ENCODE measurements at places on chromosomes 12 and 14. TPM values are rescaled to one million over a fixed set of nuclear protein-coding genes. Genes with fewer than 3 reads are reported as not detected.
A peak's percentile ranks its signal among the peaks of the same experiment; 100 is the strongest.

Gene TIMM9
- total RNA-seq, result 23.2 TPM

Gene CCDC175
- total RNA-seq, result 2.0 TPM

Gene ANKRD33
- total RNA-seq, result not detected

Gene G2E3
- total RNA-seq, result 42.8 TPM

Gene OR6C2
- total RNA-seq, result not detected

Gene TAS2R19
- 6.9 TPM for total RNA-seq

Gene SLC38A6
- total RNA-seq, result 59.5 TPM

Gene CDH24
- total RNA-seq, result 9.4 TPM

Gene ATF7
- 4.1 TPM for total RNA-seq

DNA sequence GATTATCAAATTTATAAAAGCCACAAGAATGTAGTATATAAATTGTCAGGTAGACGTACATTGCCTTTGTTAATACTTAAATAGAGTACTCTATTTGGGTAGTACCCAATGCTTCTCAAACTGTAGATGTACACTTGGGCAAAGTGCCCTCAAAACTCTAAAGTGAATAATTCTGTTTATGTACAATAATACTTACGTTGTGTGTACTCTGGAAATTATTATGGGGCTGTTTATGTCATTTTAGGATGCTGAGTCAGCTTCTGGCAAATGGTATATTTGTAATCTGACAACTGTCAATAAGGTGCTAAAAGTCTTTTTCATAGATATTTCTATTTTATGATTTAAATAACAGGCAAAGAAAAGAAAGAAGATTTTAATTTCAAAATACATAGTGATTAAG is 102.4 kb downstream of the CCDC91 start:
- no peak for DNase-seq

DNA sequence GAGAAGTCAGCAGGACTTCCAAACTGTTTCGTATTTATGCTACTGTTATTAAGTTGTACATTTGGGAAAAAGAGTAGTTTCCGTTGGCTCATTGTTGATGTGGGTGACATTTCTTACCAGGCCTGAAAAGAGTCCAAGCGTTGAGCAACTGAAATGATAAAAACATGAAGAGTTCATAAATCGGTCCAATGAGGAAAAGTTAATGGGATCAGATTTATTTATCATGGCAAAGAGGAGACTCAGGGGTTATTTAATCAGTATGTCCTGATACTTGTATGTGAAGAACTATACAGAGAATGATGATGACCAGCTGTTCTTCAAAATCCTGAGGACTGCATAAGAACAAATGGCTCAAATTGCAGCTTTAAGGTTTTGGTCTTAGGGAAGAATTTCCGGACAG is 7.7 kb downstream of the VRK1 start:
- DNase-seq, result no peak

- DNase-seq, result no peak
Measured at GRCh38 chr14:49808780-49809179, 40.8 kb downstream of the KLHDC2 start.

- DNase-seq, result no peak
Measured at GRCh38 chr14:86221000-86221399, 691.1 kb downstream of the FLRT2 start.

- no peak for DNase-seq
Measured at GRCh38 chr14:24178399-24179178, 6.7 kb downstream of the REC8 start.

DNA sequence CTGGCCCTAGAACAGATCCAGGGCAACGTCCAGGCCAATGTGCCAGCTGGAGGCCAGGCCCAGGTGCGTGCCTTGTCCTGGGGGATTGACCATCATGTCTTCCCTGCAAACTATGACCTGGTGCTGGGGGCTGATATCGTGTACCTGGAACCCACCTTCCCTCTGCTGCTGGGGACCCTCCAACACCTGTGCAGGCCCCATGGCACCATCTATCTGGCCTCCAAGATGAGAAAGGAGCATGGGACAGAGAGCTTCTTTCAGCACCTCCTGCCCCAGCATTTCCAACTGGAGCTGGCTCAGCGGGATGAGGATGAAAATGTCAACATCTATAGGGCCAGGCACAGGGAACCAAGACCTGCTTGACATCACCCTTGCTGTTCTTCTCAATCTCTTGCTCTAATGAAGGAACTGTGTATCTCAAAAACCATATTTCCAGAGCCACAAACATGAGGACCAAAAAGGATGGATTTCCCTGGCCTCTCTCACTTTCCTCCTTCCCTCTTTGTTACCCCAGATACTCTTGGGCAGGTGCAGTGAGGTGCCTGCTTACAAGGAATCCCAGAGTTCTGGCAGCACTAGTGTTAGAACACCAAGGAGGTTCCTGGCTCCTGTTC is 2.2 kb upstream of the TSFM start:
- no peak for DNase-seq

DNA sequence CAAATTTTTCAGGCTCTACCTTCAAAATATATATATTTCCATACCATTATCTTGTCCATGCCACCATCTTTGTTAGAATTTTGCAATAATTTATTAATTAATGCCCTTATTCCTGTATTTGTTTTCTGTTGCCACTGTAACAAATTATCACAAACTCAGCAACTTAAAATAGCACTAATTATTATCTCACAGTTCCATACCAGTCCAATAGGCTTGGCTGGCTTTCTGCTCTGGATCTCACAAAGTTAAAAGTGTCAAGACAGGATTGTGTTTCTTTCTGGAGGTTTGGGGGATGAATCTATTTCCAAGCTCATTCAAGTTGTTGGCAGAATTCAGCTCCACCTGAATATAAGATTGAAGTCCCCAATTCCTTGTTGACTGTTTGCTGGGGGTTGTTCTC is 58.6 kb upstream of the SLC38A4 start:
- no peak for DNase-seq

GRCh38 chr12:122785503-122785902 is 11.1 kb downstream of the CCDC62 start:
- no peak for DNase-seq

DNA sequence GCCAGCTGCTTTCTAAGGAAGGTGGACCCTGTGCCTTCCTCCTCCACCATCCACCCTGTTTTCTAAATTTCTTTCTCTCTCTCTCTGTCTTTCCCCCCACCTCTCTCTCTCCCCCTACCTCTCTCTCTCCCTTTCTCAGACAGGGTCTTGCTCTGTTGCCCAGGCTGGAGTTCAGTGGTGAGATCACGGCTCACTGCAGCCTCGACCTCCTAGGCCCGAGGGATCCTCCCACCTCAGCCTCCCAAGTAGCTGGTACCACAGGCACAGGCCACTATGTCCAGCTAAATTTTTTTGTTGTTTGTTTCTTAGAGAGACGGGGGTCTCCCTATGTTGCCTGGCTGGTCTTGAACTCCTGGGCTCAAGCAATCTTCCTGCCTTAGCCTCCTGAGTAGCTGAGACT is 59.8 kb upstream of the STON2 start:
- no peak for DNase-seq

DNA sequence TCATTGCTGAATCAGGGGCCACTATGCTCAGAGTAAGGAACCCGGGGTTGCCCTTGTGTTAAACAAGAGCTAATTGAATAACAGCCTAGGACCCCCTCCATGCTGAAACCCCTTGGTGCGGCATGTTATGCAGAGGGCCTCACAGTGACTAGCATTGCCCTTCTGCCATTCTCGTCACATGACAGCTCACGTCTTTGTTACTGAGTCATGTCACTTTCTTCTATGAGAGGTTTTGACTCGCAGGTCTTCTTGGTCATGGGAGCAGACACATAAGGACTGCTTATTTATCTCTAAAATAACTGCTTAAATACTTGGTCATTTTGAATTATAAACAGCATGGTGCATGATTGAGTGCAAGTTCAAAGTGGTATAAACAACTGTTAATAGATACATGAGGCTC is 24.9 kb downstream of the TCTN1 start:
- DNase-seq, result no peak

DNA sequence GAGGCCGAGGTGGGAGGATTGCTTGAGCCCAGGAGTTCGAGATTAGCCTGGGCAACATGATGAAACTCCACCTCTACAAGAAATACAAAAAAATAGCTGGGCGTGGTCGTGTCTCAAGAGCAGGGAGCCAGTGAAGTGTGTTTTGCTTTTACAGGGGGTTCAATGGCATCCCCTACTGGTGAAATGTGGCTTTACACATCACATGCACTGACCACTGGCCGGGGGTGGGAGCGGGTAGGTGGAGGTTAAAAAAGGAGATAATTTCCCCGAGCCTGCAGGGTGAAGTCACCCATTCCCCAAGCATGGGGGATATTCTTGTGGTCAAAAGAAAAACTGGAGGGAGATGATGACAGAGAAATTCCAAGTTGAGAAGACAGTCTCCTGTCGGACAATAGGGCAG is 63.6 kb upstream of the PWP1 start:
- DNase-seq, result no peak

GRCh38 chr12:25712169-25712568 is 159.1 kb upstream of the LMNTD1 start:
- no peak for DNase-seq

- no peak for DNase-seq
Measured at GRCh38 chr14:23319746-23320583, 1.3 kb upstream of the PABPN1 start.

DNA sequence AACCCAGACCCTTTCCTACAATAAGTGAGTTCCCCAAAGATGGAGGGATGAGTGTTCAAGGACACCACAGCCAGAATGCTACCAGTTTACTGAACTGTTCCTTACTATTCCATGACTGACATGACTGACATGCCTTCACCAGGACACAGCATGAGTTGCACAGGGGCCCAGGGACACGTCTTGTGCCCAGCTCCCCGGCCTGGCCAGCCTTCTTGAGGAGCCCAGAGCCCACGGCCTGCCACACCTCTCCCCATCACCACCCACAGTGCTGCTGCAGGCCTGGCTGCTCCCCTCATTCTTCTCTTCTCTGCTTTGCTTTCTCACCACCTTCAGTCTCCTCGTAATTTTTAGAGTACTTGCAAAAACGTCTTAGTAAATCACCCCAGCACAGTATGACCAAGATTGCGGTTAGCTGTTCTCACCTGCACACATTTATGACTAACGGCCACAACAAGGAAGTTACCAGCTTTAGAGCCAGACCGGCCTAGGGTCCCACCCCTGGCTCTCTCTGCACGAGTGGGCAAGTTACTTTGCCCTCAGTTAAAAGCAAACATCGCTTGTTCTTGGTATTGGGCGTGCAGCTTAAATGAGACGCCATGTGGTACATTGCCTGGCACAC is 18.5 kb downstream of the PPP2R5E start:
- DNase-seq, result no peak

DNA sequence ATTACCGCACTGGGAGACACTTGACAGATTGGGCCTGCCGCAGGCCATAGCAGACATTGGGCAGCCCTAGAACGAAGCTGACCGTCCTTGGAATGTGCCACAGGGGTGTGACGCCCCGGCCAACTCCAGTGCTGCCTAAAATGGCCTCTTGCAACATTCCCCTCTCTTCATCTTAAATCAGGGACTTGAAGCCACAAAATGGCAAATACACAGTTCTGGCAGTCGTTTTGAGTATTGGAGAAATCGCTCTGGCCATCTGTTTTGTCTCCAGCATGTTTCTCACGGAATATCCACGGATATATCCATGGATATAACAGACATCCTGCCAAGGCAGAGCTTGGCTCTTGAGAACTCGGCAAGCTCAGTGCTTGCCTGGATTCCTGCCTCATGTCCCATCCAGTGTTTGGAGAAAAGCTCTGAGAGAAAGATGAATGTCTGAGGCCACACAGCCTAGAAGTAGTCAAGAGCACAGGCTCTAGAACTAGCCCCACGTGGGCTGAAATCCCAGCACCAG is 158.4 kb downstream of the CHST11 start:
- no peak for DNase-seq

DNA sequence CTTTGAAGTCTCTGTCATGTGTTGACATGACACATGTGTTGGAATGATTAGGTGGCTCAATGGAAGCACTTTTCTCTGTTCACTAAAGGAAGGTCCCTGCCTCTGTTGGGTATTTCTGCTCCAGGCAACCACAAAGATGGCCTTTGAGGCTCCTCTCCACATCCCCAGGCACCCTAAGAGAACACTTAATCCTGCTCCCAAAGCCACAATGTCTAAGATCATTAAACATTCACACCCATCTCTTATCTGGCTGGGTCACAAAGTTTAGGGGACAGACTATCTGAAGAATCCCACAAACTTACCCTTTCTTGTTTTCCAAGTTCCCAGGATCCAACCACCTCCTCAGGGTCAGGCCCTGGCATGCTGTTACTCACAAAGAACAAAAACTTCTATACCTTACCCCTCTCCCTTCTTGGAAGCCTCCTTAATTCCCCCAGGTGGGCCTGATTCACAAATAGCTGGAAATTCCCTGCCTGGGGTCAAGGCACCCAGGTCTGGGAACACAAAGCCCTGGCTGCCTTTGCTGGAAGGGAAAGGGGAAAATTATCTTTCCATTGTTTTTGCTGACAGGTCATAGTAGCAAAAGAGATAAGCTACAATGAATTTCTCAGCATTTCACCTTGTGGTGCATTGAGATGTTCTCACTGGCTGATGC is 333.7 kb downstream of the PCNX1 start:
- no peak for DNase-seq

DNA sequence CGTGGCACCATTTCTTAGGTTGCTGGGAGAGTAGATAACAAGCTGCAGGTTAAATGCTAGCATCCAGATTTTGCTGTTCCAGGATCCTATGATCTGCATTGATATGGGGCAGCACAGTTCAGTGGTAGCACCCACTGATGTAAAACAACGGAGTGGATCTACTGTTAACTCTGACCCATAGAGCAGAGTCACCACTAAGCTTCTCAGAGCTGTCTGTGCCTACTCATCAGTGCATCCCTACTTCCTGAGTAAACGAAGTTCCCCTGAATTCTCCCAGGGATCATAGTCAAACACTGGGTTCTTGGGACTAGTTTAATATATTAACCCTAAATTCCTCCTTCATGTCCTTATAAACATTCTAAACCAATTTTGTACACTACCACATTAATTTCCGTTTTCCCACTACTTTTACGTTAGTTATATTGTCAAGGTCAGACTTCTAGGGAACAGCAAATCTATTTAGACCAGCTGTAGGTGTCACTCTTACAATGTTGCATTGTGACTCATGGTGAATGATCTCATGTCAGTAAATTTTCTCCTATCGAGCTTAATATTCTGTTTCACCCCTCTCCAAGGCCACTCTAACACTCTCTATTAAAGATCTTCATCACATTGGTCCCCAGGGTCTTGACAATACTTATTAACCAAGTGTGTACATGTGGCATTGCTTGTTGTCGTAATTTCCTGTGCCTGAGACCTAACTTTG is 10.3 kb downstream of the RERGL start:
- no peak for DNase-seq

GRCh38 chr12:121822393-121823100 is 18.7 kb downstream of the SETD1B start:
- no peak for DNase-seq

- DNase-seq, result no peak
Measured at GRCh38 chr12:93380480-93381121, 2.9 kb downstream of the NUDT4 start.

GRCh38 chr14:22884076-22884737 is 1.2 kb downstream of the REM2 start:
- no peak for DNase-seq

GRCh38 chr12:70686299-70686698 is 49.1 kb upstream of the PTPRB start:
- no peak for DNase-seq

- DNase-seq, result no peak
Measured at GRCh38 chr12:32947206-32948067, 50.9 kb upstream of the PKP2 start.

- peak; percentile 33 for DNase-seq
Measured at GRCh38 chr12:100154474-100155247, 12.0 kb upstream of the BLTP3B start.

- DNase-seq, result no peak
Measured at GRCh38 chr14:60775296-60775695, 40.7 kb downstream of the MNAT1 start.

GRCh38 chr12:38431921-38432320 is 115.3 kb downstream of the ALG10B start:
- no peak for DNase-seq
